Activated T-cell treated with anti-CD3 and anti-CD28 coated beads, Interleukin-2, amount 50 U/mL, for 4 hours (primary cell): ENCODE measurements at places on chromosomes 2 and 18.

DNA sequence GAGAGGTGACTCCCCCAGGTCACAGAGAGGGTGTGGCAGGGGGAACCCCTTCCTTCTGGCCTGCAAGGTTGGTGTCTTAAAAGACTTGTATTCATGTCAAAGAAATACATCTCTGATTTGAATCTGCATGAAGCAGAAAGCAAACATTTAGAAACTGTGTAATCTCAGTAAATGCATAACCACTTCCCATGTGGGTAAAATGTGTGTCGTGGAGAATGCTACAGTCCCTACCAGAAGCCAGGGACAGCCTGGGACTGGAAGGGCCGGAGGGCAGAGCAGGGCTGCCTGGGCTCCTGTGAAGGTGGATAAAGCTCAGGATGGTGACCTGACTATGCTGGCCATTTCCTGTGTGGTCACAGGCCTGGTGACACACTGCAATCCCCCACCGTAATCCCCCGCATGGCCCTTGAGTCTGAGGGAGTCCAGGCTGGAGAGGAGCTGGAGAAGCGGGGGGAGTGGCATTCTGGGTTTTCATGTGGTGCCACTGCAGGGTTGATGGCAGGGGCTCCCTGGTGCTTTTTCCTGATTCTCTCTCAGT is 102.2 kb downstream of the LRRC30 start:
- DNase-seq = no peak

DNA sequence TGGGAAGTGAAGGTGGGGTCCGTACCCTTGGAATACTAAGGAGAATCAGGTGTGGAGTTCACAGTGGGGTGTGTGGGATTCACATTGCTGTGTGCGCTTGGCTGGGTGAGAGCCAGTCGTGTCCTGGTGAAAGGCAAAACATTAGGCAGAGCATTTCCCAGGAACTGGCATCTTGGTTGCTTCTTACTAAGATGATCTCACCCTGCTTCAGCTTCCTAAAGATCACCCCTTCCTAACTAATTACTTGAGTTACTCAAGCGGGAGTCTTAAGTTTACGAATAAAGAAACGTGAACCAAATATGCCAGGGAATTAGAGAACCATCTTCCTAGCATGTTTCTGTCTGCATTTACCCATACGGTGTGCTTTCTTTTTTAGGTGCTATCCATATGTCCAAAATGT is 122.9 kb downstream of the NCK2 start:
- no peak for DNase-seq

DNA sequence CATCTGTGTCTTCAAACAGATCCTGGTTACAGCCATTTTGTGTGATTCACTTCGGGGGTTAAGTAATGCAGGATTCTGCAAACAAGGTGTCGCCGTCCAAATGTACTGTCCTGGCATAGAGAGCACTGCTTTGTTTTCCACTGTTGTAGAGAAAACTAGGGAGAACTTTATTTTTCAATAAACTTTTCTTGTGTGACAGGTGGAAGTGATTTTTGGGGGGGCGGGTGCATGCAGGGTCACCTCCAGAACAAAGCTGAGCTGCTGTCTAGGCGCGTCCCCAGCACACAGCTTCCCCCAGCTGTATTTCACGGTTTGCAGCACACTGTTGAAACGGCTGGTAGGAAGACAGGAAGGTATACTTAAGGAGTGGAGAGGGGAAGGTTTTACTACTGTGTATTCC is 200.6 kb downstream of the MGAT5 start:
- DNase-seq = no peak

GRCh38 chr2:43405829-43406228 is 179.4 kb upstream of the ZFP36L2 start:
- no peak for DNase-seq

GRCh38 chr2:42693013-42693615 is 70.8 kb downstream of the OXER1 start:
- DNase-seq = no peak

DNA sequence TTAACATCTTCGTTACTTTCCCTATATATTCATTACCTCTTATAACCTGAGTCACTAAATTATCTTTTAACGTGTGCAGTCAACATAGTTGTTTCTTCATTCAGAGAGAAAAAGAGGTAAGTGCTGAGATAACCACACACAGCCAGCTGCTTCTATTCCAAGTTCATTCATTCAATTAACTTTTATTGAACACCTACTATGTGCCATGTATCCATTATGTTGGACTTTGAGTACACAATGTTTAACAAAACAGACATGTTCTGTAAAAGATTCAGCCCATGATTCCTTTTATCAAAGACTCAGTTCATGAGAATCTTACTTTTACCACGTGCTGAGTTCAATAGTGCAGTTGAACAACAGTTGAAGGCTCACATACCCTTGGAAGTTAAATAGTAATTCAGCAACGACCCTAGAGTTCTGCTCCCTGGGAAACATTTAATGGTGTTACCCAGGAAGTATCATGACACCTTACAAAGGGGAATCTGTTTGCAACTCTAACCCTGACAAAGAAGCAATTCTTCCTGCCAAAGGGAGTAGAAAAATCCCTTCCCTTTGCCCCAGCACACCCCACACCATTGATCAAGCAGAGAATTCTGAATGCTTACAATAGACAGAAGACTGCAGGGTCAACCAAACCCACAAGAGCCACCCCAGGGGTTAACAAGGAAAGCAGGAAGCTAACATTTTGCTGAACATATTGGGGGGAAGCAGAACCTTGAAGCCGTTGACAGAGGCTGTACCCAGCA is 595.8 kb downstream of the STK39 start:
- DNase-seq = no peak

DNA sequence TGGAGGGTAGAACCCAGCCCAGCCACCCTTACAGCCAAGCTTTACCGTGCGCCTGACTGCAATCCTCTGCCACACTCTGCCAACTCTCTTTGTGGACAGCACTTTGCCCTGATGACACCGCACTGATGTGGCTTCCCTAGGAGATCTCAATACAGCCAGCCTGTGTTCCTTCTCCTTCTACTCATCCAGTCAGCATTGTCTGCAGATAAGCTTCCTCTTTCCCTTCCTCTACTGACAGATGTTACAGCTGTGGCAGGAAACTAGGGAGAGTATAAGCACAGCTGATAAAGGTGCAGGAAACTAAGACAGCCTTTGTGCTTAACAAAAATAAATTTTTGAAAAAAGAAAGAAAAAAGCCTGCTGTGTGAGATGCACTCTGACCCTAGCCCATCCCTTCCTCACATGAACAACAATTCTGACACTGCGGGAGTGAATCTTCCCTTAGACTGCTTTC is 25.0 kb downstream of the CEP68 start:
- DNase-seq = no peak

DNA sequence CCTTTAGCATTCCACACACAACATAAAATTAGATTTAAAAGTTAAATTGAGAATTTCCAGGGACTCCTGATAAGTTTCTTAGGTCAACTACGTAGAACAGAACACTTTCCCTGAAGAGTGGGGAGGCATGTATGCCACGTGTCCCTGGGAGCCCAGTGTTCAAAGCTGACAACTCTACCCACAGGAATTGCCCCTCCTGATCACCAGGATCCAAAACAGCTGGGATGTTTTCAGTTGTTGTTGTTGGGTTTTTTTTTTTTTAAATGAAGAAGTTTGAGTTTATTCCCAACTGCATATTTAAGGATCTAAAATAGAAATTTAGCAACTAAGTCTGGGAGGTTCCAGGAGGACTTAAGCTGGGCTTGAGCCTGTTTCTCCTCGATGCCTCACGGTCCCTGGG is 100.5 kb downstream of the TPGS2 start:
- no peak for DNase-seq

- DNase-seq = no peak
Measured at GRCh38 chr2:199322151-199322550, 135.6 kb downstream of the SATB2 start.

DNA sequence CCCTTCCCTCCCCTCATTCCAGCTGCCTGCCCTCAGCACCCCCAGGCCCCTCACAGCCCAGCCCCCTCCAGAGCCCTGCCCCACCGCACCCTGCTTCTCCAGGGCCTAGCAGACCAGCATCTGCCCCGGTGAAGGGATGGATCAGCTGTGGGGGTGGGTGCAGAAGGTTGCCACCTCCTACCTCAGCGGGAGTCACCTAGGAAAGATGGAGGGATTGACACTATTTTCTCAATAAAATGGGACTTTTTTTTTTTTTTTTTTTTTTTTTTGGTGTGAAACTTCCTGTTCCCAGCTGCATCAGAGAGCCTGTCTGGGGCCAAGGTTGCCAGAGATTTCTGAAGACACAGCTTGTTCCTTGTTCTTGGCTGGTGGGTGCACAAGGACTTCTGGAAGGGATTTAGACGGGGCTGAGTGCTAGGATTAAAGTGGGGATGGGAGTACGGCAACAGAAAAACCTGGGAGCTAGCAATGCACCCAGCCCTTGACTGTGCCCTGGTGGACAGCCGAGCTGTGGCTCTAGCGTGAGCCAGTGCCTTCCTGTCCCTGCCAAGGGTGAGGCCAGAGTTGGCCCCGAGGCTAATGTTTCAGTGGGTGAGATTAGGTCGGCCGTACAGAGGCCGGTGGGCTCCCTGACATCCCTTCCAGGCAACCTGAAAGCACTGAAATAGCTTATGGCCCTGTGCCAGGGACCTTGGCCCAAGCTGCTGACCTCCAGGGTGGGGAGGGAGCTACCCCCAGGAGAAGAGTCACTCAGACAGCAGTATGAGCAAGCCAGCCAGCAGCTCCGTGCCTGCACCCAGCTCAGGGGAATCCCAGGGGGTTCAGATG is 4.6 kb downstream of the B3GNT7 start:
- no peak for DNase-seq

DNA sequence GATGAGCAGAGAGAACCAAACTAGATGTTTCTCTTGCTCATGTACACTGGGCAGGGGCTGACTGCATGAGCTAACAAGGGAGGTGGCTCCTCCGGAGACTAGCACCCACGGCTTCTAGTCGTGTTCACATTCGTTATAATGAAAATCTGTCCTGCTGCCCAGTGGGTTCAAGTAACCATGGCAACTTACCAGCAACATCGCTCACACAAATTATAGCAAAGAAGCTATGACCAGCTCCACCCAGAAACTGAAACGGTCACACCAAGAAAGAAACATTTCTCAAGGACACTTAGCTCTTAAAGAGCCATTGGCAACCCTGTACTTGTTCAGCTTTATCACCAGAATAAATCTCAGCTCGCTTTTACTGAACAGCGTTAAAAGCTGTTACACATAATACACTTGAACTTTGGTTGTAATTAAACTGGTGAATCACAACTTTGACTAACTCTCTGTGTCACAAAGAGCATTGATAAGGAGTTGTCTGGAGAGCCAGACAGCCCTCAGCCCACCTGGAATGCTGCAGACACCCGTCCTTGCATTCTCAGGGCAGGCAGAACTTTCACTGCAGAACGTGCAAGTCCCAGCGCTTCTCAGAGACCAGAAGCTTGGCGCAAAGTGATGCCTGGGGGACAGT is 141.2 kb downstream of the PID1 start:
- no peak for DNase-seq

DNA sequence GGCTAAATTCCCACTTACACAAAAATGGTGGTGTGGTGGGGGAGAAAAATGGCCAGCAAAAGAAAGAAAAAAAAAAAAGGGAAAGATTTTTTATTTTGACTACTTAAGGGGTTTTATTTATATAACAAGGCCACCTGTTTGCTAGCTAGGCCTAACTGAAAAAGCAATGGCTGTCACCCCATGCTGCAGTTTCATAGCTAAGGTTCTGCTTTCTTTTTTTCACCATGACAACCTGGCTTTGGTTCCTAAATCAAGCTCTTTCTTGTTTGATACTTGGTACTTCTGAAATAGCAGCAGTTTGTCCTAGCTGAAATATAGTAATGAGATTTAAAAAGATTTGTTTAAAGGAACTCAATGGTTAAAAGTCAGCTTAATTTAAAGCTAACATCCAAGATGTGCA is 433.2 kb upstream of the MEX3C start:
- DNase-seq = no peak

- DNase-seq = no peak
Measured at GRCh38 chr18:3819961-3820360, 370.0 kb downstream of the TGIF1 start.
